ENCODE measurements at places on chromosomes 1 and 21.

DNA sequence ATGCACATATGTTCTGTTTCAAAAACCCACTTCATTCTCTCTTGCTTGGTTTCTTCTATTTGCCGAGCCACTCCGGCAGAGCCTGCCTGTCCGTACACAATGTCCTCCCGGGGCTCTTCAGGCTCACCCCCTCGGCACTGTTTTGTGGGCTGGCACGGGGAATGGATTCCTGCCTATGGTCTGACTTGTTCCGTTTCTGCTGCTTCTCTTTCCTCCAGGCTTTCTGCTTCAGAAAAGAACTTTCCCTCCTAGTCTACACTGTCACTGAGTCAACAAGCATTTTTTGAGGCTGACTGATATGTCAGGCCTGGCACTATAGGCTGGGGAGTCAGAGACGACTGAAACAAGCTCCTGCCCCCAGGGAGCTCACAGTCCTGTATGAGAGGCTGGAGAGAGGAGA lies 28.4 kb upstream of the SARS1 start:
- no peak for DNase-seq

DNA sequence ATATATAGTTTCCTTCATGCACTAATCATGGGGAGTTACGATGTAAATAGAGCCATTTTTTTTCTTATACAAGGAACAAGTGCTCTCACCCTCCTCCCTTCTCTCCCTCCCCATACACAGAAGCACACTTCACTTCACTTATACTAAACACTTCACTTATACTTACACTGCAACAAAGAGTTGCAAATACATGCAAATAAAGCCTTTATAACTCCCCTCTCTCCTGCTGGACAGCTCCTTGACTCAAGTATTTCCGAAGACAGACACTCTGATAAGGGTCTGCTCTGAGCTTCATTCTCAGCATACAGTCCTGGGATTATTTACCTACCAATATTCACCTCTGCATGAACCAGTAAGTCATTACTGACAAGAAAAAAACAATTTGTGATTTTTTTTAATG lies 35.6 kb upstream of the ERG start:
- DNase-seq, result no peak

- no peak for DNase-seq
Measured at GRCh38 chr21:35210093-35210492, 161.0 kb upstream of the RUNX1 start.

GRCh38 chr1:215141460-215141859 lies 58.9 kb downstream of the KCNK2 start:
- DNase-seq, result no peak

GRCh38 chr21:23223882-23224281 lies 2225.7 kb downstream of the NCAM2 start:
- no peak for DNase-seq

GRCh38 chr21:45136927-45137611 lies 62.7 kb downstream of the ADARB1 start:
- DNase-seq, result peak; percentile 41

DNA sequence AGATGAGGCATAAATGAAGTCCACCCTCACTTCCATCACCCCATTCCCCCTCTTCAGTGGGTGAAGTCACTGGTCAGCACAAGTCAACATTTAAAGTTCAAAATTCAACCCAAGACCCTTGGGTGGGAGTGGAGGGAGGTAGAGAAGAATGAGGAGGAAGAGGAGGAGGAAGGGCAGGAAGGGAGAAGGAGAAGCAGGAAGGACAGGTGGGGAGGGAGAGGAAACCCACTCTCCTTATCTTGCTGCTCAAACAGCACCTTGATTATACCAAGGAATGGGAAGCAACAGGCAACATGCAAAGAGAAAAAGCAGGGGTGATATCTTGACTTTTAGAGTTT lies 4.0 kb upstream of the BTG2 start:
- DNase-seq, result no peak

DNA sequence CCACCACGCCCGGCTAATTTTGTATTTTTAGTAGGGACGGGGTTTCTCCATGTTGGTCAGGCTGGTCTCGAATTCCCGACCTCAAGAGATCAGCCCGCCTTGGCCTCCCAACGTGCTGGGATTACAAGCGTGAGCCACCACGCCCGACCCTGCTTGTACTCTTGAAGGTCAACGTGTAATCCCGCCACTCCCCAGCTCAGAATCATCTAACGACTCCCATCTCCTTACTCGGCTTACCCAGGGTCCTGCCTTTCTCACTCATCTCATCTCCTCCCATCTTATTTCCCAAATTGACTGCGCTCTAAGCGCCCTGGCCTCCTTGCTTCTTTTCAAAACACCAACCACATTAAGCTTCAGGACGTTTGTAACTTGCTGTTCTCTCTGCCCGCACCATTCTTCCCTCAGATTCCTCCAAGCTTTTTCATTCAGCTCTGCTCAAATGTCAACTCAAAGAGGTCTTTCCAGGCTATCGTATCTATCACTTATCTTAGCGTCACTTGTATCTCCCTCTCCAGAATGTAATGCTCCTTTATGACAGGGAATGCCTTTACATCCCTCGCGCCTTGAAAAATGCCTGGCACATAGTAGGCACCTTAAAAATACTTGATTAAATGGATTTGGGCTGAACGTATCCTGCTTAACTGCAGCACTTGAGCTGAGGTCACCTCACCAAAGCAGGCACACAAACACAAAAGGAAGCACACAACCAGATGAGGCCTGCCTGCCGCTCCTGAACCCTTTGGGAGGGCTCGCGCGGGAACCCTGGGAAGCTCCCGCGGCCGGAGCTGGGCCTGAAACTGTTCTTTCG lies 1.4 kb upstream of the USP1 start:
- no peak for DNase-seq

GRCh38 chr1:54200519-54200997 lies 591 bp downstream of the MRPL37 start:
- DNase-seq, result no peak

DNA sequence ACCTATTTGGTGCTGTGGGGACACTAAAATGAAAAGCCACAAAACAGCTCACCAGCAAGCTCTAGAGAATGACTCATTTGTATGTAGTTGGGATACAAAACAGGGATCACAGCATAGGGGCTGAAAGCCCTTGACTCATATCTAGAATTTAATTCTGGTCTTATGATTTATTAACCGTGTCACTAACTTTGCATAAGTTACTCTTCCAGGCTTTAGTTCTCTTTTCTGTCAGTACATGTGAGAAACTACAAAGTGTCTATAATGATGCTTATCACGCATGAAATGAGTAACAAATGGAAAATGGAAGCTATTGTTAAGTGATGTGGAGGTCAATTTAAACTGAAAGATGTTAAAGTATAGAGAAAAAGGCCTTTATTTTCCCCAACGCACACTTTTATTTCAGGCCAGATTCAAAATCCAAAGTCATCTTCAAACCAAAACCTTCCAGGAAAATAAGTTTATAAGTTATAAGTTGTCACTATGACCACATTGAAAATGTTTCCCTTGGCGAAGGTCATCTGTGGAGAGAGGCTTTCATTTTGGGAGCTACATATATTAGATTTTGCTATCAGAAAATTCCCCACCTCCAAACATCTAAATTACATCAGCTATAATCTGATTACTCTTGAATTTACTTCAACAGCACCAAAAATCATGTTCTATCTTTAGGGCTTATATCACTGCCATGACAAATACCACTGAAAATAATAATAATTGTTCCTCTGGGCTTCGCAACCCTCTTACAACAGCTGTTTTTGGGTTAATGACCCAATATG lies 430.5 kb downstream of the MRPL39 start:
- DNase-seq, result no peak

- no peak for DNase-seq
Measured at GRCh38 chr21:45080639-45081414, 6.4 kb downstream of the ADARB1 start.

DNA sequence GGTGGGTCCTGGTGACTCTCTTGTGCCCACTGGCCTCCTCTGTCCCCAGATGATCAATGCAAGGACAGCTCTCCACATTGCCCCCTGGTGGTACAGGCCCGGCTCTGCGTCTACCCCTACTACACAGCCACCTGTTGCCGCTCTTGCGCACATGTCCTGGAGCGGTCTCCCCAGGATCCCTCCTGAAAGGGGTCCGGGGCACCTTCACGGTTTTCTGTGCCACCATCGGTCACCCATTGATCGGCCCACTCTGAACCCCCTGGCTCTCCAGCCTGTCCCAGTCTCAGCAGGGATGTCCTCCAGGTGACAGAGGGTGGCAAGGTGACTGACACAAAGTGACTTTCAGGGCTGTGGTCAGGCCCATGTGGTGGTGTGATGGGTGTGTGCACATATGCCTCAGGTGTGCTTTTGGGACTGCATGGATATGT lies 10.8 kb downstream of the ADAMTSL4 start:
- DNase-seq, result peak; percentile 54

GRCh38 chr1:26998429-26999300 lies 5.2 kb downstream of the TRNP1 start:
- DNase-seq, result no peak

- no peak for DNase-seq
Measured at GRCh38 chr1:204289280-204289679, 70.4 kb downstream of the PLEKHA6 start.

- DNase-seq, result no peak
Measured at GRCh38 chr1:204192589-204193352, 3.5 kb downstream of the KISS1 start.

DNA sequence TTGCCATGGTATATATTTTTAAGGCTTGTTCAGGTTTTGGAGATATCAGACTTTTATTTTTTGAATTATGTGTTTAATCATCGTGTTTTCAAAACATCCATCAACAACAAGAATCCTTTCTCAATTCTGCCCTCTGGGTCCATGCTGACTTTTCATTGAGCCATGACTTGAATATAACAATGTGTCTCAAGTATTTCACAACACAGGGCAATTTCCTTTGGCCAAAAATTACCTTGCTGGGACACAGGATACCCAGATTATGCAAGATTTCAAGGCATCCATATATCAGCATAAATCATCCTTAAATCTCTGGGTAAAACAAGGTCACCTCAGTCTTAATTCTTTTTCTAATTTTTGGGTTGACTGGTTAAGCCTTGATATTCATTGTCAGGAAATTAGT lies 411.2 kb upstream of the USP24 start:
- DNase-seq, result no peak

DNA sequence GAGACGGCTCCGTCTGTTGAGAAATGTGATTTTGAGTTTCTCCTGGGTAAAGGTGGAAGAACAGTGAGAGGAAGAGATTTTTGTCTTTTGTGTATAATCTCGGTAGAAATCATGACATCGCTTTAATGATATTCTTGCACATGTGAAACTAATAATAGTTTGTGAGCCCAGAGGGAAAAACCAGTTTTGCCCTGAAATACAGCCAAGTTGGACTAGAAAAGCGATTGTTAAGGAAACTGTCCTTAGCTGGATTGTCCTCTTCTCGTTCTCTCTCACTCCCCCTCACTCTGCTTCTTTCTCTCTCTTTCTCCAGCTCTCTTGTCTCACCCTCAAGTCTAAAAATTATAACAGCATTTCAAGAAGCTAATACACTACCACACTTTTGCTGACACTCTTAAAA lies 17.1 kb downstream of the KCNJ6 start:
- DNase-seq, result no peak

GRCh38 chr1:53851571-53852285 lies 13.6 kb upstream of the NDC1 start:
- DNase-seq, result no peak

GRCh38 chr1:92960395-92961130 lies 699 bp downstream of the DIPK1A start:
- peak; percentile 35 for DNase-seq
